Activated CD4-positive, alpha-beta T cell treated with anti-CD3 and anti-CD28 coated beads, Interleukin-2, amount 50 U/mL, for 16 hours (primary cell): ENCODE measurements at places on chromosomes 2 and 18.

- DNase-seq: peak; percentile 30
Measured at GRCh38 chr2:240626531-240627300, 1.4 kb downstream of the GPR35 start.

DNA sequence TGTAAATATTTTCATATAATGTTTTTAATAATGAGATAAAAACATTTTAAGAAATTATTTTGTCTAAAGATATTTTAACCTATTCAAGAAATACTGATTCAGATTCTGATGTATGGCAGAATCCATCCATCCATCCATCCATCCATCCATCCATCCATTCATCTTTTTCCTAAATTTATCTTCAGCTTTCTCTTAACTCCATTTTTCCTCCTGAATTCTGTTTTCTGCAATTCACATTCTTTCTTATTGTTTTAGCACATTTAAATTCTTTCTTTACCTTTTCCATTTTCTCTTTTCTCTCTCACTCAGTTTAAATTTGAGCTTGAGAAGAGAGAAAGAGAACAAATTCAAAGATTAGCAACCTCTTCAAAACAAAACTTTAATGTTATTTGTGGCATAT lies 3.6 kb downstream of the LRP1B start:
- no peak for DNase-seq

DNA sequence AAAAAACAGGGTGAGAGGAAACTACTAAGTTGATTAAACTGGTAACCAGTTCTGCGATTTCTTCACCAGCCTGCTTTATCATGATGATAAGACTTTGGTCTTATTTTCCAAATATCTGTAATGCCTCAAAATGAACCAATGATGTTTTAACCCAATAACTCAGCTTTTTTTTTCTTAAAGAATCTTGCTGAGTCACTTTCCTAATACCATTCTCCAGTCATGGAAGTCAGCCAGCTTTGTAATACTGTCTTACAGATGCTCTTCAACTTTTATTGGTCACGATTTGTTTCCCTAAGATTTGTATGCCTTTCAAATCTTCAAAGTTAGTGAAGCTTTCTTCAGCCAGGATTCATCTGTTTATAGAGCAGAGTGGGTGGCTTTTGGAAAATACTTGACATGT lies 47.7 kb upstream of the SMIM21 start:
- DNase-seq: no peak

DNA sequence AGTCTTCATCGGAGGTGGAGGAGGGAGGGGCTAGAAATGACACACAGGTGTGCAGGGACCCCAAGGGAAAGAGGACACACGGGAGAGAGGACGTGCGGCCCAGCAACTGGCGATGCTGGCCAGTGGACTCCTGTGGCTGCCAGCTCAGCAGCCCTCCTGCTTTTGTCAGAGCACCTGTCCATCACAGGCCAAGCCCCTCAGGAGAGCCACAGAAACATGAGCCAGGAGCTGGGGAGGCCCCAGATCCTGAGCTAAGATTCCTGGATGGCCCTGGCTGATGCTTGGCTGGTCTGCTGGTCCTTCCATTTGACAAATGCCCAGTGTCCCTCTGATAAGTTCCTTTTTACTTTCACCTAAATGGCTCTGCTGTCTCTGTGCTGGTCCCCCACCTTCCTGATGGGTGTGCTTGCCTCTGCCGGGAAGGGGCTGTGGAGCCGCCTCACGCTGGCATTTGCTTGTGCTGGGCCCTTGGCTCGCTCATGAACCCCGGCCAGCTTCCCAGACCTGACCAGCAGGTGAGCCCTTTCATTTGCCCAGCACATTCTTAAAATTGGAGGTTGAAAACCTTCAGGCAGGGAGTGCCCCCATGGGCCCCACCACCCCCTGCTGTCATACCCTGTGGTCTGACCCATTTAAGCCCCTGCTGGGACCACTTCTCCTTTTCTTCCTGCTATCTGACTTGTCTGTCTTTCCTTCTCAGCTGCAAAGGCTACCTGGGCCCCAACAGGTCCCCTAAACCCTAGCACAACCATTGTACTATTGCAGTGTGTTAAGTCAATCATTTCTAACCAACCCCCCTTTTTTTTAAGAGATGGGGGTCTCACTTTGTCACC lies 37.3 kb downstream of the CYP27C1 start:
- DNase-seq: no peak

- DNase-seq: no peak
Measured at GRCh38 chr2:118667964-118668363, 179.5 kb downstream of the EN1 start.

DNA sequence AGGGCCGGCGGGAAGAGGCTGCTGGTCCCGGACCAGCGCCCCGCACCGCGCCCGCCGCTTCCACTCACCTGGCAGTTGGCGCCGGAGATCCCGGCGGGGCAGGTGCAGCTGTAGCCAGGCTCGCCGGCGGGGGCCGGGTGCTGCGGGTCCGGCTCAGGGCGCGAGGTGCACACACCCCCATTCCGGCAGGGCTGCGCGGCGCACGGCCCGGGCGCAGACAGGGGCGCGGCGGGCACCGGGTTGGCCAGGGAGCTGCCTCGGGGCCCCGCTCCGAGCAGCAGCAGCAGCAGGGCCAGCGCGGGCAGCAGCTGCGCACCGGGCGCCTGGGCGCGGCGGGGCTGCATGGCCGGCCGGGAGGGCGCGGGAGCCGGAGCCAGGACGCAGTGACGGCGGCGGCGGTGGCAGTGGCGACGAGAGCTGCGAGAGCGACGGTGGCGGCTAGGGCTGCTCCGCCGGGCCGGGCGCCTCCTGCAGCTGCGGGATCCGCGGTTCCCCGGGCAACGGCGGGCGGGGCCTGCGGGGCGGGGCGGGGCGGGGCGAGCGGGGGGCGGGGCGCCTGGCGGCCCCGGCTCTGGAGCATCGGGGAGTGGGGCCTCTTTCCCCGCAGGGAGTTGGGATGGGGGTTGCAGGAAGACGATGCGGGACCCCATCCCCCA lies at the start of gene DNER:
DNER (minus strand) TSS at position 476 of the 656 bp plus-strand sequence; CDS start at position 344, 132 bp downstream.
- peak; percentile 53 for DNase-seq

GRCh38 chr2:231170055-231170454 lies 28.4 kb upstream of the ARMC9 start:
- DNase-seq: no peak

DNA sequence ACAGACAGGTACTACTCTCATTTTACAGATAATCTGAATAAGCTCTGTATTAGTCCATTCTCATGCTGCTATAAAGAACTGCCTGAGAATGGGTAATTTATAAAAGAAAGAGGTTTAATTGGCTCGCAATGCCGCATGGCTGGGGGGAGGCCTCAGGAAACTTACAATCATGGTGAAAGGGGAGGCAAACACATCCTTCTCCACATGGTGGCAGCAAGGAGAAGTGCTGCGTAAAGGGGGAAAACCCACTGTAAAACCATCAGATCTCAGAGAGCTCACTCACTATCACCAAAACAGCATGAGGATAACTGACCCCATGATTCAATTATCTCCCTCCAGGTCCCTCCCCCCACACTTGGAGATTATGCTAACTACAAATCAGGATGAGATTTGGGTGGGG lies 254.4 kb downstream of the KCNE4 start:
- DNase-seq: peak; percentile 5

GRCh38 chr2:129756276-129756675 lies 223.2 kb upstream of the RAB6C start:
- DNase-seq: no peak

- DNase-seq: no peak
Measured at GRCh38 chr2:109260886-109261700, 132.1 kb downstream of the SH3RF3 start.

- no peak for DNase-seq
Measured at GRCh38 chr18:34222307-34223163, 2.2 kb downstream of the NOL4 start.

- DNase-seq: no peak
Measured at GRCh38 chr2:102743259-102743658, 18.6 kb upstream of the TMEM182 start.
